ENCODE measurements at places on chromosomes 5 and 9.

GRCh38 chr5:133325864-133326263 lies 274.1 kb downstream of the HSPA4 start:
- DNase-seq, result no peak

DNA sequence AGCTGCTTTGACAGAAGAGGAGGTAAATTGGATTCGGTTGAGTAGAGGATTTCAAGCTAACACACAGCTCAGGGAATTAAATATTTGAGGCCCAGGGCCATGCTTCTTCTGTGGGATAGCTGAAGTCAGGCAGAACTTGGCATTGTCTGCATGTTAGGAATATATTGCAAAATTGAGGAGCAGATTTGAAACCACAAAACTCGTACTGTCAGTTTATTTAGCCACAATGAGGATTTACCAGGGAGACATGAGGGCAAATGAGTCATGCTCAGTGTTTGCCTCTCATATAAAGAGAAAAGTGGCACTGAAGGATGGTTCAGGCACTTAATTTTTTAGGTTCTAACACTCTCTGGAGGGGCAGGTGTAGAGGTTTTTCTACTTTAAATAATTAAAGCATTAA lies 83.0 kb upstream of the PRLR start:
- DNase-seq, result no peak

DNA sequence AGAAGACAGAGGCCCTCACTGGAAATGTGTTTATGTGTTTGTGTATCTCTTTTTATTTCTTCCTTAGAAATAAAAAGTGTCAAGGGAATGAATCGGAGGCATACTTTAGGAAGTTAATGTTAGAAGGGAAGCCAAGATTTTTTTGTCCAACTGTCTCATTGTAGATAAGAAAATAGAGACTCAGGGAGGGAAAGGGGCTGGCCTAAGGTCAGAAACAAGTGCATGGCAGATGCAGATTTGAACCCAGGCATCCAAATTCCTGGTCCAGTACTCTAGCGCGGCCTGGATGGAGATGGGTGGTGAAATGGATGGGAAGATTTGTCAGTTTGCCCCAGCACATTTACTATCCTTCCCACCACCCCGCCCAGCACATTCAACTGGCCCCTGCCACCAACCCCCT lies 19.8 kb upstream of the TNIP1 start:
- no peak for DNase-seq

DNA sequence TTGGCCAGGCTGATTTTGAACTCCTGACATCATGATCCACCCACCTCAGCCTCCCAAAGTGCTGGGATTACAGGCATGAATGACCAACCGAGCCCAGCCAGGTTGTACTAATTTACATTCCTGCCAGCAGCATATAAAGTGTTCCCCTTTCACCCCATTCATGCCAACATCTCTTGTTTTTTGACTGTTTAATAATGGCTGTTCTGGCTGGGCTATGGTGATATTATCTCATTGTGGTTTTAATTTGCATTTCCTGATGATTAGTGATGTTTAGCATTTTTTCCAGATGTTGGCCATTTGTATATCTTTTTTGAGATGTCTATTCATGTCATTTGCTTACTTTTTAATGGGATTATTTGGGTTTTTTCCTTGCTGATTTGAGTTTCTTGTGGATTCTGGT lies 87.3 kb downstream of the INVS start:
- DNase-seq, result no peak

- DNase-seq, result no peak
These were observed 281.5 kb downstream of the EFNA5 start for GRCh38 chr5:107389130-107389774.

DNA sequence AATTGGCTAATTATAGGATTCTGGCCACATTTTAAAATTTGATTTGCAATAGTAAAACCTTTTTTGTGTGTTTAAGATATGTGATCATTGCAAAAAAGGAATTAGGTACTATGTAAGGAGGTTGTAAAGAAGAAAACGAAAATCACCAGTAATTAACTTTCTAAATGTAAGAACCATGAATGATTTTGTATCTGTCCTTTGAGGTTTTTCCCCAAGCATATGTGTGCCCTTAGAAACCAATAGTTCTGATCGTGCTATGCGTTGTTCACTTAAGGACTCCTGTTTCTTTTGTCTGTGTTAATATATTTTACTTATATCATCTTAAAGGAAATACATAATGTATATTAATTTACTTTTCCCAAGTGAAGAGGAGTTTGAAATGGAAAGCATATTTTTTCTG lies 410.2 kb downstream of the PSAT1 start:
- DNase-seq, result no peak

DNA sequence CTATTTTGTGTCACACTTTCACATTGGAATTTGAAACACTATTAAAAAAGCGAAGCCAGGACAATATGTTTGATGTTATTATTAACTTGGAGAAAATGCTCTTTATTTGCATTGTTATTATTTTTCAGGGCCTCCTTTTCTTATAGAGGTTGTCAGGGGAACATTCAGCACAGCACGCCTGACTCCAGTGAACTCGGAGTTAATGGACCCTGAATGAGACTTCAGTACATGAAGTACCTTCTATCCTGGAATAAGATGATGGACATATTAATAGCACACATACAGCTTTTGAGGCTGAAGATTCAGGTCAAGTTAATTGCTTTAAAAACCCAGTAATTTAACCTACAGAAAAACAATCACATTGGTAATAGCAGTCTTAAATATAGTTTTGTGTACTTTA lies 652.9 kb downstream of the SEMA5A start:
- no peak for DNase-seq

GRCh38 chr9:122222791-122223190 lies 6.0 kb downstream of the LHX6 start:
- no peak for DNase-seq

GRCh38 chr9:90698871-90699440 lies 56.3 kb upstream of the DIRAS2 start:
- no peak for DNase-seq

- no peak for DNase-seq
These were observed 210.7 kb upstream of the SLC24A2 start for GRCh38 chr9:19999491-20000057.

- DNase-seq, result no peak
These were observed 588.3 kb downstream of the BNC2 start for GRCh38 chr9:16282216-16282615.

GRCh38 chr9:115594557-115594956 lies 476.6 kb upstream of the TNC start:
- no peak for DNase-seq

DNA sequence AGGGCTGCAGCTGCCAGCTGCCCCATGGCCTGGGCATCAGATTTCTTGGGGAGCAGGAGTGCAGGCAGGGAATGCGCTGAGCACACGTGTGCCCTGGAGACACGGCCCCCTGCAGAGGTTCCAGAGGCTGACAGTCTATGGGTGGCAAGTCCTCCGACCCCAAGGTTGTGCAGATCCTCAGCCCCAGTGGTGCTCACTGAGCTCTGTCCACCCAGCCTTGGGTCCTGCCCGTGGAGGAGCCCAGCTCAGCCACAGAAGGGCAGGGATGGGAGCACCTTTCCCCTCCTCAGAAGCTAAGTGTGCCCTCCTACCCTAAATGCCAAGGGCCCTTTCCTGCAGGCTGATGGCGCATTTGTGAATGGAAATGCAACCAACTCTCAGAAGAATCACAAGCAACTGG lies 341.0 kb downstream of the IRX2 start:
- DNase-seq, result no peak

DNA sequence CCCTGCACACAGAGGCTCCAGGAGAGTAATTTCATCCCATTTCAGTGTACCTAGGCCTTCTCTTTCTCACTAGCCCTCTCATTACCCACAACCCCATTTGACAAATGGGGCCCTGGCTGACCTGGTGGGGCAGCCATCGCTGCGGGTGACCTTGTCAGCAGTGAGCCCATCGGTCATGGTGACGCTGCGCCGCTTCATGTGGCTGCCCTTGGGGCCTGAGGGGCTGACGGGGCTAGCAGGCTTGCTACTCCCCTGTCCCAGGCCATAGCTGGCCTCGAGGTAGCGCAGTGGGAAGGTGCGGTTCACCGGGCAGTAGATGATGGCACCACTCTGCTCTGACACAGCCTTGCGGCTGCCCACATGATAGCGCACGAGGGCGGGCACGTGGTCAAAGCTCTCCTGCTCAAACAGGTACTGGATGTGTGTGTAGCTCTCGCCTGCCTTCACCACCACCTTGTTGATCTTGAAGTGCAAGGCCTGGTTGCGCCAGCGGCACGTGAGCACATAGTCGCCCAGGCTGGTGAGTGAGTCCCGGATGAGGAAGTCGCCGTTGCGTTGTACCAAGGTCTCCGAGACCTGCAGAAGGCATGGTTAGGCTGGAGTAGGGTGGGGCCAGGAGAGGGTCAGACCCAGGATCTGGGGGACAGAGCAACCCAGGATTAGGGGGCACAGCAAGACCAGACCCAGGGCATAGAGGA lies 14.1 kb upstream of the TOR2A start:
- DNase-seq, result no peak

DNA sequence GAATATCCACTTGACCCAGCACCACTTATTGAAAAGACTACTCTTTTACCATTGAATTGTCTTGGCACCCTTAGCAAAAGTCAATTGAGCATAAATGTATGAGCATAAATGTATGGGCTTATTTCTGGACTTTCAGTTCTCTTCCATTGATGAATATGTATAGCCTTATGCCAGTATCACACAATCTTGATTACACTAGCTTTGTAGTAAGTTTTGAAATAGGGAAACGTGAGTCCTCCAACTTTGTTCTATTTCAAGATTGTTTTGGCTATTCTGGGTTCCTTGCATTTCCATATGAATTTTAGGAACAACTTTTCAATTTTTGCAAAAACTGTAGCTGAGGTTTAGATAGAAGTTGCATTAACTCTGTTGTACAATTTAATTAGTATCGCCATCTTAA lies 601.0 kb downstream of the TLE1 start:
- no peak for DNase-seq

Data from caudate nucleus (tissue), 63 donors.